ENCODE measurements at places on chromosomes 2 and 18. TPM values are rescaled to one million over a fixed set of nuclear protein-coding genes. Genes with fewer than 3 reads are reported as not detected.

Gene MC4R
- not detected for total RNA-seq

Gene MYOM1
- 263 TPM for total RNA-seq

Gene LYG1
- total RNA-seq, result 0.65 TPM

DNA sequence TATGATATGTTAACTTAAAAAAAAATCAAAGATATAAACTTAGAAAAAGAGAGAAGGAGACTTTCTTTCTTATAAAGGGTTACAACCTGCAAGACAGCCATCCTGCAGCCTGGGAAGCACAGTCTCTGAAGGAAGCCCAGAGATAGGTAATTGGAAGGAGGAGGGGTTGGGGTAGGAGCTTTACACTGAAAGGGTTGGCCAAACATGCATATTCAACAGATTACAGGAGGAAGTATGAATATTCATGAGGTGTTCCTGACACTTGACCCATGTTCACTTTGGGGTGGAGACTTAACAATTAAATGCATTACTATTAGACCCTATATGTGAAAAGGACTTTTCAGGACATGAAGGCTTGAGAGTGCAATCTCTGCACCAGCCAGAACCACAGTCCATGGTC is 71.7 kb upstream of the CDH2 start:
- DNase-seq, result no peak

DNA sequence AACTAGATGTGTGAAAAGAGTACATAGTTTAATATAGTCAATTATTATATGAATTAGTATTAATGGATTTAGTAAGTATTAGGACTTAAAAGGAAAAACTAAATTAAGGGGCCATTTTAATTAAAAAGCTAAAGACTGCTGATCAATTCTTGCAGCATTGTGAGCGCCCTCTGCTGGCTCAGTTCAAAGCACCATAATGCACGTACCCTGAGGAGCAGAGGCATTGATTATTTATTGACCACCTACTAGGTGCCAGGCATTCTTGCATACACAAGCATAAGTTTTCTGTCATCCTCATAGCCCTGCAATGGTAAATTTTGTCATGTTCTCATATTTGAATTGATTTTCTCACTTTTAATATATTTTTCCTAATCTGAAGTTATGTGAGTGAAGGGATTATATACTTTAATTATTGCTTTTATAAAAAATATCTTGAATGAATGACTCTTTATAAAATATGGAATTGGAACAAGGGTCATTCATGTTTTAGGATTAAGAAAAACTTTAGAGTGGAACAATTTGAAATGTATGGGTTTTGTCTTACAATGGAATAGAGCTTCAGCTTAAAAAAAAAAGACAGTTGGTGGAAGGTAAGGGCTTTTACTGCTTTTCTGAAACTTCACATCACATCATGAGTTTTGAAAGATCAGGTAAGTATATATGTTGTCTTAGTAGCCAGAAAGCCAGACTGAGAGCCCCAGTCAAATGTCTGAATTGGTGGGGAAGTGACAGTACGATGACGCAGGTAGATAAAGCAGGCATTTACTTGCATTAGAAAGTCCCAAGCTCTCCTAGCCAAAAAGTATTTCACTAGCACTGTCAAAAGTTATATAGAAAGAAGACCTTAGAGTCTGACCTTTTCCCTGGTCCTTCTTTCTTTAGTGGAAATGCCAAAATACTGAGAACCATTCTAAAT is 9.7 kb downstream of the ITGA4 start:
- DNase-seq, result peak; percentile 73

- no peak for DNase-seq
These were observed 76.0 kb downstream of the ALPK2 start for GRCh38 chr18:58552896-58553295.

GRCh38 chr2:28406-28975 is 17.8 kb downstream of the FAM110C start:
- DNase-seq, result no peak

DNA sequence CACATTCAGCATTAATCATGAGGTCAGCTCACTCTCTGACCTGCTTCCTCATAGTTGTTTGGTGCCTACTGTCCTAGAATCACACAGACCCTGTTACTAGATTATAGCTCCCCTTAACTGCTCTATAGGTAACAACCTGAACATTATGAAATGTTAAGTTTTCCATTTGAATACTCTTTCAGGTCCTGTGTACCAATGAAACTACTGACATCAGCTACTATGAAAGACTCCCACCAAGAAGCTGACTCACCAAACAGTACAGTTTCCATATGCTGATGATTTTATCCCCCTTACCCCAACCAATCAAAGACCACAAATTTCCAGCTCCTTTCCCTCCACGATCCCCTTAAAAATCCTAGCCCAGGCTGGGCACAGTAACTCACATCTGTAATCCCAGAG is 56.3 kb downstream of the SRBD1 start:
- no peak for DNase-seq

DNA sequence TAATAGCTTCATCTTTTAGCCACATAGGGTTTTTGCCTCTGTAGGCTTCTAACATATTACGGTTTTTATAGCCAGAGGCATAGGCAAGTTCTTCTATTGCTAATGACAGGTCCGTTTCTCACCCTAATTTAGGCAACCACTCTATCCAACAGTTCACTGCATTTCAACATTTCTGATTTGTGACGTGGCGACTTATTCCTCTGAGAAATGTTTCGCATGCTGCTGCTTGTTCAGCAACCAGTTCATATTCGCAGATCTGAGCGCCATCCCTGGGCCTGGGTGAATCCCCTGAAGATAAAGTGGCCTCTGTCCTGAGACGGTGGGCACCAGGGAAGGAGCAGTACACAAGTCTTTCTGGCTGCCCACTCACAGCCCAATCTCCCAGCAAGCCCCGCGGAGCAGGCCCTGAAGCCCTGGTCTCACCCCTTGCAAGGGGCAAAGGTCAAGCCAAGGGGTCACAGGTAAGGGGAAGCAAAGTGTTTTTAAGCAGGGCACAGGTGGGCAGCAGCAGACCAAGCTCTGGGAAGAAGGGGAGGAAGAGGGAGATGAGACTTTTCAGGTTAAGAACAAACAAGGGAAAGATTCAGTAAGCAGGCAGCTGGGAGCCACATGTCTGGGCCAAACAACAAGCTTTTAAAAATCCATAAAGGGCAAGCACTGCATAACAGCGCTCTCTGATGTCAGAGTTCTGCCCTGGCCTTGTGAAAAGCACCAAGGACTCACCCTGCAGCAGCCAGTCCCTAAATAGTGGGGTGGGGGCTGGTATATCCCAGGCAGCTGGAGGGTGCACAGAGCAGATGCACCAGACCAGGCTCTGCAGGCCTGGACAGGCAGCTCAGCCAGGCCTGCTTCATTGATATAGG is 10.8 kb upstream of the COX7A2L start:
- DNase-seq, result no peak

GRCh38 chr18:21242780-21243401 is 859 bp downstream of the GREB1L start:
- DNase-seq, result peak; percentile 26

DNA sequence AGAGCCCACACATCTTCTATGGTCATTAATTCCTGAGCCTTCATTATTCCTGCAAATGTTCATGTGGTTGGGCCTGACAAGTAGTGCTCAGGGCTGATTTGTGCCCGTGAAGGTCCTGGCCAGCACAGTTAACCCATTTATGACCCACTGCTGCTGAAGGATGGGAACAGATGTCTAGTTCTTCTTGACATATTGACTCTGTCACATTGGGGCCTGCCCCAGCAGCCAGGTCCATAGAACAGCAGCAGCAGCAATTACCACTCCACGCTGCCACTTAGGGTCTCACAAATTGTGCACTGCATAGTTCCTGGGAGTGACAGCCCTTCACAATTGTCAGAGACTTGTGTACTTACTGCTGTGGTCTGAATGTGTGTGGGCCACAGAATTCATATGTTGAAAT is 442.3 kb upstream of the RGPD4 start:
- no peak for DNase-seq

All from left cardiac atrium (tissue), 4 donors.